ENCODE measurements at places on chromosomes 2 and 18. TPM values are rescaled to one million over a fixed set of nuclear protein-coding genes. Genes with fewer than 3 reads are reported as not detected.

DNA sequence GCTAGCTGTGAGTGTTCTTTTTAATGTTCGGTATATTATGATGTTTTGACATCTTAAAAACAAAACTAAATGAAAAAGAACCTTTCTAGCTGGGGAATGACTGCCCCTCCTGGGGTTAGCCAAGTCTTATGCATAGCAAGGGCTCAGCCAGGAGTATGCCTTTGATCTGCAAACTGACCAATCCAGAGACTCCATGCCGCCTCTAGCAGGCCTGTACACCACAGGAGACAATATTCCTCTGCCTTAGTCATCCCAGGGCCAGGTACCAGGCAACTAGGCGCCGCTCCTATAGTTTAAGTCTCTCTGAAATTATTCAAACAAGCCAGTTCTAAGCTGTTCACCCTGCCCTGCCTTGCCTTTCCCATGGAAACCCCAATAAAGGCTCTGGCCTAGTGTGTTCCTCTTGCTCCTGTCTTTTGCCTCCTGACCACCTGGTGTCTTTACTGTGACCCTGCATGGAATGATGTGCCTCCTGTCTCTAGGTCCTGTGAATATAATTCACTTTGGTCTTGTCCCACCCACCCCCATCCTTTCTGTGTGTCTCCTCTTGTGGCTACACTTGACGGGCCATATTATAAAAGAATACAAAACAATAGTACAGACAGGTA lies 52.0 kb upstream of the CHN1 start:
- no peaks in the 10 kb centered on the region for H3K27me3 ChIP-seq
- H3K4me3 ChIP-seq = no peak overlapping the region
- DNase-seq = no peak
- H3K36me3 ChIP-seq = no peaks in the 10 kb centered on the region
- H3K4me1 ChIP-seq = no peaks in the 10 kb centered on the region
- no peak overlapping the region for H3K27ac ChIP-seq

- no peak overlapping the region for H3K4me3 ChIP-seq
- peaks cover 44% of the 10 kb centered on the region for H3K4me1 ChIP-seq
- H3K36me3 ChIP-seq = no peaks in the 10 kb centered on the region
- no peak overlapping the region for H3K27ac ChIP-seq
- no peak for DNase-seq
- H3K27me3 ChIP-seq = no peaks in the 10 kb centered on the region
Observed at GRCh38 chr2:200356857-200357384, 50.4 kb downstream of the SPATS2L start.

DNA sequence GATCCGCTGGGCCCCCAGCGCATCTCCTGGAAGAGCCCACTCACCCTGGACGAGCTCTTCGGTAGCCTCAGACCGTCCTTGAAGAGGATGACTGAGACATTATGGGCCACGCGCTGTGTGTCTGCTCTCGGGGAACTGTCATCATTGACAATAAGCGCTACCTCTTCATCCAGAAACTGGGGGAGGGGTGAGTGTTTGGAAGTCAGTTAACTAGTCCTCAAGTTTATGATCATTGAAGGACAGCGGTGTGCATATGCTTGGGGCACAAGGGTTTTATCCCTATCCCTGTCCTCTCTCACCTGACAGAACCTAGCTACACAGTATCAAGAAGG lies 586 bp downstream of the STK16 start:
- H3K4me1 ChIP-seq = peaks cover 48% of the 10 kb centered on the region
- H3K36me3 ChIP-seq = no peaks in the 10 kb centered on the region
- no peak for DNase-seq

DNA sequence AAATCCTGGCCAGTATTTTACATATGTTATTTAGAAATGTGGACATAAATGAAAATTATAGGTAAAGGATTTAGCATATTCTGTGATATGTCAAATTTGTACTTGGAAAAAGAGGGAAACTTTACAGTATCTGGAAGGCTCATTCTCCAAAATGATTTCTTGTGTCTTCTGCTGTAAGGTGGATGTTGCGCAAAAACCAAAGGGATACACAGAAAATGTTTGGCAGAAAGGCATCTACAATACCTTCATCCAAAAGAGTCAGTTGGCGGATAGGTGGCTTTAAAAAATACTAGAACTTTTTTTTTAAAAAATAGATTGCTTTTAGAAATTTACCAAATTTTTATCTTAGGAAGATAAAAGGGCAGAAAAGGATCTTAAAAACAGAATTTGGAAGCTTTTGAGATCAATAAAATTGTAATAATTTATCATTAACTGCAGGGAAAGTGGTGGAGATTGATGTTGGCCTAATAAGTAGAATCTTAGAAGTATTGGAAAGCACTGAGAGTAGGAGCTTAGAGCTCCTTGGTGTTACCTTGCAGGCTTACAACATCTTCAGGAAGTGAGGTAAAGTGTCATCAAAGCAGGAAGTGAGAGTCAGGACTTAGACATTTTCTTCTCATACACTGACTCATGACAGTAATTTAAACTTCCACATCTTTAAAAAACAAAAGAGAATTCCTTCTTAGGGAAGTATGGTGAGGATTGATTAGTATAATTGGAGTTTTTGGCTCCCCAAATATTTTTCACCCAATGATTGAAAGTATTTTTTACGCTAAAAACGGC lies 2.1 kb downstream of the NABP1 start:
- peaks cover 3% of the 10 kb centered on the region for H3K4me1 ChIP-seq
- H3K4me3 ChIP-seq = no peak overlapping the region
- H3K27me3 ChIP-seq = no peaks in the 10 kb centered on the region
- no peak for DNase-seq

GRCh38 chr2:45312275-45312674 lies 298.8 kb downstream of the SRBD1 start:
- H3K27ac ChIP-seq = no peak overlapping the region
- H3K27me3 ChIP-seq = no peaks in the 10 kb centered on the region
- DNase-seq = no peak
- H3K4me1 ChIP-seq = no peaks in the 10 kb centered on the region
- H3K4me3 ChIP-seq = no peak overlapping the region
- no peaks in the 10 kb centered on the region for H3K36me3 ChIP-seq

DNA sequence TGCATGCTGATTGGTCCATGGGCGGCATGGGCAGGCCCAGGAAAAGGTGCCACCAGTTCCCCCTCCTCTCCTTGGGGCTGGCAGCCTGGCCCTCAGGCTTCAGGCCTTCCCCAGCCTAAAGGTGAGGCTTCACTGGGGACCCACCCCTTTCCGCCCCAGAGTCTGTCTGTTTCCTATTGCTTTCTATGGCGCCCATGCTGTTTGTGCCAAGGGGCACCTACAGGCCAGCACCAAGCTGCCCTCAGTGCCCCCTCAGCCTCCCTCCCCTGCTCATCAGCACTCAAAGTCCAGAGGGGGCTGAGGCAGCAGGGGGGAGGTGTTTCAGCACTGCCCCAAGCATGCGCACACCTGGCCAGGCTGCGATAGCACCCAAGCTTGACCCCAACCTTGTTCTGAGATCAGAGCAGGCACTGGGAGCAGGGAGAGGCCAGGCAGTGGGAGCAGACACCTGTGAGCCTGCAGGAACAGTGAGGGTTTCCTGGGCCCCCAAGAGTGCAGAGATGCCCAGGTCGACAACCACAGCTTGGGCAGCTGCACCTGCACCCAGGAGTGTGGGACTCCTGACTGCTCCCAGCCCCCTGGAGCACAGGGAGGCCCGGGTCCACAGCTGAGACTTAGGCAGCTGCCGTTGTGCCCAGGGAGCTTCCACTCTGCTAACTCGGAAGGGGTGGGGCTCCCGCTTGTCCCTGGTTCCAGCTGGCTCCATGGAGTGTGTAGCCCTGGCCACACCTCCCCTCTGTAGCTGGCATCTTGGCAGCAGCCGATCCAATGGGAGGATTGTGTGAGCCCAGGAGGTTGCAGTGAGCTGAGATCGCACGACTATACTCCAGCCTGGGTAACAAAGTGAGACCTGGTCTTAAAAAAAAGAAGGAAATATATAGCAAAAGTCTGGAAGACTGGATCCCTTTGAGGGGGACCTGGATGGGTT lies 69.1 kb downstream of the NCAPH start:
- no peak overlapping the region for H3K4me3 ChIP-seq
- H3K4me1 ChIP-seq = peaks cover 18% of the 10 kb centered on the region
- H3K27ac ChIP-seq = no peak overlapping the region
- peak; percentile 9 for DNase-seq
- H3K27me3 ChIP-seq = no peaks in the 10 kb centered on the region

DNA sequence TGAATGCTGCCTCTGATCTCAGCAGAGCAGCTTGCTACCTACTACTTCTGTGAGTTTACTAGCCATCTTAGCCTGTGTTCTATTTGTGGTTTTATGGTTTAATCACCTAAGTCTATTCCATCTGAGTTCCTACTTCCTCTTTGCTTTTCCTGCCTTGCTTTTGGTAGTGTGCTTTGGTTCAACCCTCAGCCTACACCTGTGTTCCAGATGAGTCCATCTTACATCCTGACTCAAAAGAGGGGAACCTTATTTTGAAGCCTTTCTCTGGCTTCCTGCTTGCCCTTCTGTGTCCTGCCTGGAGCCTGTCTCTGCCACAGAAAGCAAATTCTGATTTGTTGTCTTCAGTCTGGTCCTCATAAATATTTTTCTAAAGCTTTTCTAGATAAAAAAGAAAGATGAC lies 530.3 kb upstream of the MEX3C start:
- H3K36me3 ChIP-seq = no peaks in the 10 kb centered on the region
- H3K4me3 ChIP-seq = no peak overlapping the region
- H3K4me1 ChIP-seq = no peaks in the 10 kb centered on the region
- no peaks in the 10 kb centered on the region for H3K27me3 ChIP-seq
- DNase-seq = no peak
- no peak overlapping the region for H3K27ac ChIP-seq

DNA sequence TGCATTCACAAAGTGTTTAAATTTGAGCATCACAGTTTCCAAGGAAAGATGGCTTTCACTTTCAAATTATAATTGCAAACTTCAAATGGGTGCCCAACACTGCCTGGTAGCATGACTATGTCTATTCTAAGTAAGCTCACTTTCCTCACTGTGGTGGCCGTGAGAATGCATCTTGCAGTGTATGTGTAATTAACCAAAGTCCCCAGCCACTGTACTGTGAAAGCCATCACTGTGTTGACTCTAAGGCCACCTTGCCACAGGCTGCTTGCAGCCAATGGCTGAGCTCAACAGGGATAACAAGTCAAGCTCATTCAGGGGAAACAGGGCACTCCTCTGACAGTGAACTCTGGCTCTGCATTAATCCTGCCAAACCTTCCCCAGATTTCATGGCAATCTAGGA lies 43.3 kb upstream of the LGALSL start:
- H3K4me3 ChIP-seq = no peak overlapping the region
- H3K27ac ChIP-seq = no peak overlapping the region
- H3K4me1 ChIP-seq = peaks cover 8% of the 10 kb centered on the region
- no peak for DNase-seq
- H3K27me3 ChIP-seq = no peaks in the 10 kb centered on the region

GRCh38 chr18:57094175-57094574 lies 52.7 kb upstream of the BOD1L2 start:
- no peaks in the 10 kb centered on the region for H3K36me3 ChIP-seq
- no peak overlapping the region for H3K4me3 ChIP-seq
- DNase-seq = no peak

GRCh38 chr2:20172273-20173055 lies 52.5 kb downstream of the SDC1 start:
- no peak overlapping the region for H3K4me3 ChIP-seq
- no peak overlapping the region for H3K27ac ChIP-seq
- no peak for DNase-seq
- H3K4me1 ChIP-seq = no peaks in the 10 kb centered on the region

GCG gene
- not detected for total RNA-seq

RNF103 gene
- 22.8 TPM for total RNA-seq

CRYBA2 gene
- not detected for total RNA-seq

Measured in gastrocnemius medialis (tissue), 4 donors.